ENCODE measurements at places on chromosomes 13 and 19. TPM values are rescaled to one million over a fixed set of nuclear protein-coding genes. Genes with fewer than 3 reads are reported as not detected.

DNA sequence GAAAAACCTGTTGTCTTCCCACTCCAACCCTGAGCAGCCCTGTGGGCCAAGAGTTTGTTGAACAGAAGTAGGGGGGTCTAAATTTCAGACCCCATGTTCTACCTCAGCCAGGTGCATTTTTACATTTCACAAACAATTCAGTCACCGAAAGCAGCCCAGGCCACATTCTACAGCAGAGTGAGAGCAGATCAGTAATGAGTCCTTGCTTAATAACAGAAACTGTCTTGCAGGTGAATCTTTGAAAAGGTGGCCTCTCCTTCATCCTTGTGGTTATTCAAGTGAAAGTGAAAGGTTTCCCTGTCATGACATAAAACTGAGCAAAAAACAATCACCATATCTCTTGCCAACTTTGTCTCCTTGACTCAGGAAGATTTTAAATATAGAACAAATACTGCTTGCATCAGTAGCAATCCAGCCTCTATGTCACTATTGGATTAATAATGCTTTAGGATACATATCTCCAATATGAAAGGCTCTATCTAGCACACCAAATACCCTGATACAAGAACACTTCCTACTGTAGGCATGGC lies 670.2 kb downstream of the DIAPH3 start:
- DNase-seq, result no peak

GRCh38 chr19:4596033-4596904 lies 36.8 kb upstream of the SEMA6B start:
- no peak for DNase-seq

- no peak for DNase-seq
Measured at GRCh38 chr19:15109768-15110417, 2.7 kb downstream of the SYDE1 start.

The FBXW9 gene
- polyA plus RNA-seq, result 10.1 TPM

The UGGT2 gene
- 41.1 TPM for polyA plus RNA-seq

The ZNF491 gene
- polyA plus RNA-seq, result 8.3 TPM
